ENCODE measurements at places on chromosomes 13 and 19.

- DNase-seq = no peak
These were observed 269.9 kb downstream of the DACH1 start for GRCh38 chr13:71597150-71597549.

- DNase-seq = no peak
These were observed 80.9 kb downstream of the FLT1 start for GRCh38 chr13:28413999-28414398.

GRCh38 chr13:50444726-50445125 is 398.8 kb downstream of the DLEU7 start:
- no peak for DNase-seq

- no peak for DNase-seq
These were observed 286.1 kb downstream of the KCTD12 start for GRCh38 chr13:76600081-76600480.

- no peak for DNase-seq
These were observed 1.8 kb upstream of the KLK4 start for GRCh38 chr19:50912727-50913716.

DNA sequence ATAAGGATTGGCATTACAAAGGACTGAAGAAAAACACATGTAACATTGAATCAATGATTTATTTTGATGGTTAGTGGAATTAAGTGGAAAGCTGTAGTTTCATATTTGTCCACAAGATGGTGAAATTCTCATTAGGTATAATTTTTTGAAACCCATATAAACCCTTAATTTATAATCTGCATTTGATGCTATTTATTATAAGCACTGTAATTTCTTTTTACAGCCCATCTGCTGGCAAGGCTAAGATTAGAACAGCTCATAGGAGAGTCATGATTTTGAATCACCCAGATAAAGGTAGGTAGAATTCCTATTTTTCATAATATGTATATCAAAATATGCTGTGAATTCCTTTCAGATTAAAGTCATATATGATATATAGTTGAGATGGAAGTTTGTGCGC is 62.2 kb downstream of the DNAJC15 start:
- DNase-seq = peak; percentile 80

DNA sequence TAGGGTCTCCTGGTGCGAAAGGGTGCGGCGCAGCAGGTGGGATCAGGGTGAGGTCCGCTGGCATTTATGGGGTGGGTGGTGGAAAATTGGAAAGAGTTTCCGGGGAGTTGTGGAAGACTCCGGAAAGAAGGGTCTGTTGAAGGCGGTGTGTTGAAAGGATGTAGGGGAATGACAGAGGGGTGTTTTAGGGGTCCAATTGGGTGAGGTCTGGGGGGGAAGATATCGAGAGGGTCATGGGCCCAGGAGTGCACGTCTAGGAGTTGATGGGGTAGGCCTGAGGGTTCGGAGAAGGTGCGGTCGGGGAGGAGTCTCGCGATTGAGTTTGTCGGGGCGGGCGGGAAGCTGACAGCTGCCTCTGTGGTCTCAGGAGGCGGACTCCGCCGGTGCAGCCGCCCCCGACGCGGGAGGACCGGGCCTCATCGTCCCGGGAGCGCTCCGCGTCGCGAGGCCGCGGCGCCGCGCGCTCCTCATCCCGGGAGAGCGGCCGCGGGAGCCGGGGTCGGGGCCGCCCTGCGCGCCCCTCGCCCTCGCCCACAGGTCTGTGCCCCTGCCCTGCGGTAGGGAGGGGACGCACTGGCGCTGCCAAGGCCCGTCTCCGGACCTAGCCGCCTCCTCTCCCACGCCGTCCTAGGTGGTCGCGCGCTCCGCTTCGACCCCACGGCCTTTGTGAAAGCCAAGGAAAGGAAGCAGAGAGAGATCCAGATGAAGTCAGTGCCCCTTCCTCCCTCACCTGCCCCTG is 7.0 kb downstream of the PGLYRP1 start:
- no peak for DNase-seq

- DNase-seq = no peak
These were observed 1342.4 kb downstream of the EFNB2 start for GRCh38 chr13:105193026-105193425.

DNA sequence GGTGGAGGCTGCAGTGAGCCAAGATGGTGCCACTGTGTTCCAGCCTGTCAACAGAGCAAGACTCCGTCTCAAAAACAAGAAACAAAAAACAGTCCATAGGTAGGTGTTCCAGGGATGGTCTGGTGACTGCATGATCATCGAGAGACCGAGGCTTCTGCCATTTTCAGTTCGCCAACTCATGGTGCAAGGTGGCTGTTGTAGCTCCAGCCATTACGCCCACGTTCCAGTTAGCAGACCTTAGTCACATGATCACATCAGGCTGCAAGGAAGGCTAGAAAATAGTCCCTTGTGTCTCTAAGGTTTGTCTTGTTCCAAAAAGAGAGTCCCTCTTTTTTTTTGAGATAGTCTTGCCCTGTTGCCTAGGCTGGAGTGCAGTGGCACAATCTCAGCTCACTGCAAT is 3.1 kb upstream of the CLASRP start:
- DNase-seq = no peak

DNA sequence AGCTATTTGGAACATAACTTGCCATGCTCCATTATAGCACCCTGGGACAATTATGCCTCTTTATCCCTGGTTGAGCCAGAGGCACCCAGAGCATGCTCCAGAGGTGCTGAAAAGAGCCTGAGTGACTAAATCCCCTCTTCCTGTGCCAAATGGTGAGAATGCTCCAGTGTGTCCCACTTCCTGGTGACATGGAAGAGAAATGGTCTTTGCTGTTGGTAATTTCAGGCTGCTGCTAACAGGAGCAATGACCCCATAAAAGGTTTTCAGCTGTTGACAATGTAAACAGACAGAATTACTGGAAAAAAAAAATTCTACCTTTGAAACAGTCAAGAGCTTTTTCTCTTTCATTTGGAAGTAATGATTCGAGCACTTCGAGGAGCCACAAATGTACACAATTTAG is 341.8 kb downstream of the FGF9 start:
- no peak for DNase-seq

DNA sequence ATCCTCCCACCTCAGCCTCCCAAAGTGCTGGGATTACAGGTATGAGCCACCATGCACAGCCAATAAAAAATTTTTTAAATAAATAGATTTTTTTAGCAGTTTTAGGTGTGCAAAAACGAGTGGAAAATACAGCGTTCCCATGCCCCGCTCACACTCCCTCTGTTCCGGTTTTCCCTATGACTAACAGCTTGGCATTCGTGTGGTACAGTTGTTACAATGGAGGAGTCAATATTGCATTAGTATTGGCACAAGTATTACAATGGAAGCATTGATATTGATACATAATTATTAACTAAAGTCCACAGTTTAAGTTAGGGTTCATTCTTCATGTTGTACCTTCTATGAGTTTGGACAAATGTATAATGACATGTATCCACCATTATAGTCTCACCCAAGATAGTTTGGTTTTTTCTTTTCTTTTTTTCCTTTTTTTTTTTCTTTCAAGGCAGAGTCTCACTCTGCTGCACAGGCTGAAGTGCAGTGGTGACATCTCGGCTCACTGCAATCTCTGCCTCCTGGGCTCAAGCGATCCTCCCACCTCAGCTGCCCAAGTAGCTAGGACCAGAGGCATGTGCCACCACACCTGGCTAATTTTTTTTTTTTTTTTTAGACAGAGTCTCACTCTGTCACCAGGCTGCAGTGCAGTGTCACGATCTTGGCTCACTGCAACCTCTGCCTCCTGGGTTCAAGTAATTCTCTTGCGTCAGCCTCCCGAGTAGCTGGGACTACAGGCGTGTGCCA is 15.4 kb upstream of the RAB20 start:
- no peak for DNase-seq
